Stimulated activated CD8-positive, alpha-beta memory T cell treated with anti-CD3 and anti-CD28 coated beads, Interleukin-7, amount 100 ng/mL, for 24 hours (primary cell): ENCODE measurements at places on chromosomes 4 and X.

GRCh38 chrX:79084923-79085322, 59.6 kb upstream of the GPR174 start:
- no peak for DNase-seq

DNA sequence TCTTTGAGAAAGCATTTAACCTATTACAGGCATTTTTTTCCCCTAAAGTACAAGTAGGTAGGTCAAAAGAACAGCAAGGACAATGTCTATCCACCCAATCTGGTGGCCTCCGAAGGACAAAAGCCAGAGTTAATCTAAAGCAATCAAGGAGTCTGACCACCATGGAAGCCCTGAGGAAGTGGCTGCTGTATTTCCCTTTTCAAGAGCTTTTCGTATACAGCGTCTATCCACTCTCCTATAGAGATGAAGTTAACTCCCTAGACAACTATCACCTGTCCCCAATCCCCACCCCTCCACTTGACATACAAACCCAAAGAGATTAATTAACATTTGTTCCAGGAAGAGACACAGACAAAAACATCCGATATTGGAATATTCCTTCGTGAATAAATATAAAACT, 85.5 kb downstream of the SNCA start:
- DNase-seq, result no peak

- DNase-seq, result no peak
Measured at GRCh38 chr4:64967286-64967685, 558.0 kb upstream of the TECRL start.

DNA sequence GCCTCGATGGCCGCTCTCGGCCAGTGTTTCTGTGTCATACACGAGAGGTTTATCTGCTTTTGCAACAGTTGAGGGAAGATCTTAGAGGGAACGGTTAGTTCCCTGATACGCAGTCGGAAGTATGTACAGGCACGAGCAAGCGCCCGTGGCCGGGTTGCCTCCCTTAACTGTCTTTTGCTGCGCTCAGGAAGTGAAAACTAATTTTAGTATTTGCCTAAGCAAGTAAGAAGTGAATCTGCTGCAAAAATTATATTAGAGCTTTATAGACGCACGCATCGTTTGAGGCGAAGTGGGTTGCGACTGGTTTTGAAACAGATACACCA, 695 bp downstream of the MTM1 start:
- DNase-seq, result no peak

- no peak for DNase-seq
Measured at GRCh38 chr4:77120886-77121508, 36.0 kb upstream of the CCNG2 start.

DNA sequence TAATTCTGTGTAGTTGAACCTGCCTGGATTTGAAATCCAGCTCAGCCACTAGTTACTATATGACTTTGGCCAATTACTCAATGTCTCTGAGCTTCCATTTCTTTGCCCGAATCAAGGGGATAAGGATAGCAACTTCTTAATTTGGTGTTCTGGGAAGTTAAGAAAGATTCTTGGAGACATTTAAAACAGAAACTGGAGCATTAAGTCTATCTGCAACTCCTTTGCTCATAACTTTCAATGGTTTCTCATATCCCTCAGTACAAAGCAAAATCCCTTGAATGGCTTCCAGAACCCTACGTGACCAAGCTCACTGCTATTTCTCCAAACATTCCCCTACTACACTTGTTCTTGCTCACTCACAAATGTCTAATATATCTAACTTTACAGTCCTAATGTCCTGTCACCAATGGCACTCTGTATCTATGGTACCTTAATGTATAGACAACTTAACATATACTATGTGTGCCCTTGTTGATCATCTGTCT, 849.1 kb upstream of the SLIT2 start:
- DNase-seq, result no peak

DNA sequence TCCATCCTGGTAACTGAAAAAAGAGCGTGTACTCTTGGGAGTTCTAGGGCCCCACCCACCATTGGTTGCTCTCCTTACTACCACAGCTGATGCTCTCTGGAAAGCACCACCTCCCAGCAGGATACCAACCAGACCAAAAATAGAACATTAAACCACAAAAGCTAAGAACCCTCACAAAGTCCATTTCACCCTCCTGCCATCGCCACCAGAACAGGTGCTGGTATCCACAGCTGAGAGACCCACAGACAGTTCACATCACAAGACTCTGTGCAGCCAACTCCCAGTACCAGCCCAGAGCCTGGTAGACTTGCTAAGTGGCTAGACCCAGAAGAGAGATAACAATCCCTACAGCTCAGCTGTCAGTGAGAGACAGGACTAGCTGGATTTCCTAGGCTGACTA, 240.6 kb downstream of the PABPC4L start:
- no peak for DNase-seq

- DNase-seq, result no peak
Measured at GRCh38 chrX:154125391-154126040, 18.5 kb upstream of the OPN1LW start.

DNA sequence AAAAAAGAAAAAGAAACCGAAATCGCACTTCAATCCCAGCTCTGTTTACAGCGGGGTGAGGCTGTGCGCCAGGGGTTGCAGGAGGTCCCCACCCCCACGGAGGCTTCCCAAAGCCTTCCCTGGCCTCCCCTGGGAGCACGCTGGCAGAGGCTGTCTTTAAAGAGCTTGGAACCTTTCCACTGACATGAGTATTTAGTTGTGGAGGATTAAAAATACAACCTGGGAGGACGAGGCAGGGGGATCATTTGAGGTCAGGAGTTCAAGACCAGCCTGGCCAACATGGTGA, 69.1 kb downstream of the PPP2R2C start:
- DNase-seq, result no peak

GRCh38 chr4:48902266-48902665, 4.3 kb downstream of the OCIAD2 start:
- DNase-seq, result no peak

DNA sequence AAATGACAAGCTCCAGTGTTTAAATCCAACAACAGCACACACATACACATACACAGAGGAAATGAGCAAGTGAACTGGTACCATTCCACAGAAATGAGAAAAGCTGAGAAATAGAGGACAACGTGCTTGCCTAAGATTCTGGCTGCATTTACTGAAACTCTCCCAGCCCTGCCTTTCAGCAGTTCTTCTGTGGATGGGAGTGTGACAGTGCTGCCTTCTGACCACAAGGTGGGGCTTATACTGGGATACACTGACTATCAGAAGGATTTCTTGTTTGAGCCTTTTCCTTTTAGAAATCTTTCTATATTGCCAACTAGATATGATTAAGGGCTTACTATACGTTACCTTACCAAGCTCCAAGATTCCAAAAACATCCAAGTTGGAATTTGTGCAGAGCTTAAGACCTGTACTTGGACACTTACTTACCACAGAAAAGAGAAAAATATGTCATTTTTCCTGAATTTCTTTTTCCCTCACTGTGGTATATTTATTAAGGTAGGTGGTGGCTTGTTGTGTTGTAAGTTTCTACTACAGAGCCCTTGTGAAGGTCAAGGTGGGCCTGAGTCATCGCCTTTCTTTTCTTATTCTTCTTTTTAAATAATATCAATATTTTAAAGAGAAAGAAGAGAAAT, 10.7 kb upstream of the CXCL8 start:
- DNase-seq, result no peak

DNA sequence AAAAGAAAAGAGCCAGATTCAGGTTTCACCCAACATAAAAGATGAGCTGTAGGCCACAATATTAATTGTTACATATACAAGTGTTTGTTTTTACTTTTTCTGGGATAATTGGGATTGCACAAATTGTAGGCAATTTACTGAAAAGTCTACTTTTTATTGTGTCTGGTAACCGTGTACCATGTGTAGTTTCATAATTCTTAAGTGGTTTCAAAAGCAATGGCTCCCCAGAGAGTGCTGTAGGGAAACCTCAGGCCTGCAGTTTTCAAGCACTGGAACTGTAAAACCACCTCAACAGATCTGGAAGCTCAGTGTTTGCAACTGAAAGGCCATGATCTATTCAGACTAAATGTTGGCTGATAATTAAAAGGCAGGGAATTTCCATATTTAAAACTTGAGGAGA, 53.9 kb upstream of the MMAA start:
- no peak for DNase-seq

GRCh38 chrX:131671735-131672134, 127.9 kb downstream of the OR13H1 start:
- no peak for DNase-seq

GRCh38 chr4:101782546-101782945, 8.0 kb upstream of the BANK1 start:
- no peak for DNase-seq

GRCh38 chr4:181599134-181599533, 644.1 kb upstream of the TENM3 start:
- DNase-seq, result no peak

- DNase-seq, result no peak
Measured at GRCh38 chr4:152328582-152328981, 207.3 kb downstream of the FBXW7 start.

DNA sequence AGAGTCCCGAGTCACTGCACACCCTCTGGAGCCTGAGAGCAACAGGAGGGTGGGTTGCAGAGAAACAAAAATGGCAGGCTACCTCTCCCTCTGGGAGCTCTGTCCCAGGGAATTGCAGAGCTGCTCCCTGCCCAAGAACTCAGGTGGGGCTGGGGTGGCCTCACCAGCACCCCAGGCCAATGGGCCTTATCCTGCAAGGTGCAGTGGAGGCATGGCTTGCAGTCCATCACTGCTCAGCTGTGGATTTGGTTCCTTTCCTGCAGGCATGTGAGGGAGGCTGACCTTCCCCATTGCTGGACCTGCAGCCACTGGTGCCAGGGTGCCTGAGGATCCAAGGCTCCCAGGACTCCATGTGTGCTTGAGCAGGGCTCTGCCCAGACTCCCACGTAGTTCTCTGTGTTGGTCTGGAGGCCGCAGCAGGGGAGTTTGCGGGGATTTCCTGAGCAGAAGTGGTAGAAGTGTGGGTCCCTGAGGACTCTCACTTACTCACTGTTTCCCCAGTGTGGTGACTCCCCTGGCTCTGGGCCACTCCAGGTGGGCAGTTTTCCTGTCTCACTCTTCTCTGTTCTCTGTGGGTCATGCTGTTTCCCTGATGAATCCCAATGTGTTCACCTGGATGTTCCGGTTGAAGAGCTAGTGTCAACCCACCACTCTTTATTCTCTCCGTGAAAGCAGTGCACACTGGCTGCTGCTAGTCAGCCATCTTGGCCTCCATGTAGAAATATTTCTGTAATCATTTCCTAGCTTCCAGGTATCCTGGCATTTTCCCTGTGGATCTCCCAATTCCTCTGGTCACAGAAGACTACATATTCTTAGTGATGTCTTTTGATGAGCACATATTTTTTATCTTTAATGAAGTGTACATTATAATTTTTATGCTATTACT, 82.3 kb downstream of the ARHGAP24 start:
- no peak for DNase-seq

- no peak for DNase-seq
Measured at GRCh38 chr4:53886090-53886489, 178.3 kb downstream of the CHIC2 start.

DNA sequence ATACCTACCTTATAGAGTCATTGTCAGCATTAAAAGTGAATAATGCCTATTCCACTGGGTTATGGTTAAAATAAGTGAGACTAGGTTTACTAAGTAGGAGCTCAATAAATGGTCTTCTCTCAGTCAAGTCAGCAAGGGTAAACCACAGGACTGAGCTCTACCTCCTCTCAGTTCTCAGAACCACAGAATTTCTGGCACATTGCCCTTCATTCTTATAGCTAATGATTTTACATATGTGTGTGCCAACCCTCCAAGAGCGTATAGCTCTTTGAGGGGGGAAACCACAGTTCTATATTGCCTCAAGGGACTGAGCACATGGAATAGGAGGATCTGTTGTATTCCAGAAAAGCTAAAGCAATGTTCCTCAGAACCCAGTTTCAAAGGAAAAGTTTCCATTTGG, 124.8 kb downstream of the ATG4A start:
- no peak for DNase-seq

DNA sequence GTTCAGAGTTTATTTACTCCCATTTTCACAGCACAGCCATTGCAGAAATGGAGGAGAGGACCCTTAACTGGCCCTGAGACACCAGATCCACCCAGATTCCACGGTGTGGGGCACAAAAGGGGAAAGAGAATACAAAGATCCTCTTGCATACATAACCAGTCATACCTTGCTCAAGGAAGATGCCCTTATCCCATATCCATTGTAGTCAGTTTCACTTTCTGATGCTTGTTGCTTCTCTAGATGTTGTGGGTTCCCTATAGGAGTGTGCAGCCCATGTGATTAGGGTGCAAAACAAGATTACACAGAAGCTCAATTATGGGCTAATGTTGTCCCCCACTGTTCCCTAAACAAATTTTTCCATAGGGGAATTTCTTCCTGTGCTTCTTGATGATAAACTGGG, 1309.0 kb upstream of the PABPC4L start:
- no peak for DNase-seq

DNA sequence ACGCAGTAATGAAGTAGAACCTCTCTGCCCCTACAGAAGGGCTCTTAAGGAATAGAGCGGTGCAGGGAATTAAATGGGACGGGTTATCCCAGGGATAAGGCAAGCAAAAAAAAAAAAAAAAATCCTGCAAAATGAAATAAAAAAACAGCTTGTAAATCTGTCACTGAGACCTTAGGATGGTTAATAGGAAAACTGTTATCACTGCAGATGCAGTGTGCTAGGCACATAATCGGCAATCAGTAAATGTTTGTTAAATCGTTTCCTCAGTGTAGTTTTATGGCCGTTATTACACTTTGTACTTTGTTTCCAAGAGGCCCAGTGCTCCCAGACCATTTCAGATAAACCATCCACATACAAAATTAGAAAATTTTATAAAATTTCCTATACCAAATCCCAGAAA, 1.0 kb downstream of the HNRNPH2 start:
- no peak for DNase-seq

DNA sequence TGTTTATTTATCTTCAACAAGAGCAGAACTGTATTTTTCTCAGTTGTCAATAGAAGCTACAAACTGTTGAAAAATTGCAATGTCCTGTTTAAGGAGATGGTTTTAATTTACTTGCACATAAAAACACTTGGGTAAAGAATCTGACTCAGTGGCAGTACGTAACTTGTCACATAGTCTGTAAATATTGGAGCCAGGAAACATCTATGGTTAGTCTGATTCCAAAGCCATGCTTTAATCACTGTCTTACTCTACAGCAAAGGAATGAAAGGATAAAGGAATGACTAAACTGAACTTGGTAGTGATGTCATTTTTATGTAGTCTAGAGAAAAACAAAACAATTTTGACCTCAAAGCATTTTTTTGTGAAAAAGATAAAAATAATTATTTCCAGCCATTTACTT, 537.2 kb downstream of the STIM2 start:
- DNase-seq, result no peak

DNA sequence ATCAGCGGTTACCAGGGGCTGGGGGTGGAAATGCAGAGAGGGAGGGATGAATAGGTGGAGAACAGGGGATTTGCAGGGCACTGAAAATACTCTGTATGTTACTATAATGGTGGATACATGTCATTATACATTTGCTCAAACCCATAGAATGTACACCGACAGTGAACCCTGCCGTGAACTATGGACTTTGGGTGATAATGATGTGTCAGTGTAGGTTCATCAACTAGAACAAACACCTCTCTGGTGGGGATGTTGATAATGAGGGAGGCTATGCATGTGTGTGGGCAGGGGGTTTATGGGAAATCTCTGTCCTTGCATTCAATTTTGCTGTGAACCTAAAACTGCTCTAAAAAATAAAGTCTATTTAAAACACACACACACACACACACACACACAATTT, 11.5 kb downstream of the HPSE start:
- no peak for DNase-seq

GRCh38 chr4:136017556-136017955, 1514.7 kb downstream of the PCDH18 start:
- DNase-seq, result no peak

- no peak for DNase-seq
Measured at GRCh38 chrX:136025091-136025490, 39.9 kb downstream of the SLC9A6 start.
